HCT116 (cell line): ENCODE measurements at places on chromosomes 2 and 18. TPM values are rescaled to one million over a fixed set of nuclear protein-coding genes. Genes with fewer than 3 reads are reported as not detected.

- H3K36me3 ChIP-seq = no peaks in the 10 kb centered on the region
- no peak for DNase-seq
- H3K27me3 ChIP-seq = no peaks in the 10 kb centered on the region
Measured at GRCh38 chr2:145043399-145043834, 523.5 kb upstream of the ZEB2 start.

DNA sequence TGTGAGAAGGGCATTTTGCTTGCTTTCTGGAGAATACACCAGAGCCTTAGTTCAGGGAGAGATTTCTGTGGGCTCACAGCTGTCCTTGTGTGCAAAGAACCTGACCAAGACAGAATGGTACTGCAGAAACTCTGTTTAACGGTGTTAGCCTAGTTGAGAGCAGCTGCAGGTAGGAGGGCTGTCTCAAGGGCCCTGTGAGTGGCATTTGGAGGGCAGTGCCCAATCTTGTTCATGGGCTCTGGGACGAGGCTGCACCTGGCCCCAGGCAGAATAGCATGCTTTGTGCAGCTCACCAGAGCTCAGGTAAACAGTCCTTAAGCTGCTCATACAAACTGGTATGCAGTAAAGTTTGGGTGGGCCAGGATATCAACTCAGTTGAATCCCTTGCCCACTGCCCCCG is 16.9 kb upstream of the RGPD4 start:
- no peaks in the 10 kb centered on the region for H3K36me3 ChIP-seq
- H3K27me3 ChIP-seq = no peaks in the 10 kb centered on the region
- H3K4me1 ChIP-seq = no peaks in the 10 kb centered on the region
- no peak for DNase-seq

The TXNDC2 gene
- 0.12 TPM for total RNA-seq

The TNFRSF11A gene
- total RNA-seq = 3.2 TPM

GRCh38 chr18:3679241-3679640 is 229.3 kb downstream of the TGIF1 start:
- no peak overlapping the region for H3K4me3 ChIP-seq
- no peak for DNase-seq
- peaks cover 10% of the 10 kb centered on the region for H3K4me1 ChIP-seq
- H3K27me3 ChIP-seq = no peaks in the 10 kb centered on the region

The MMADHC gene
- total RNA-seq = 135 TPM

The MRPL53 gene
- total RNA-seq = 65.4 TPM

The PARD6G gene
- total RNA-seq = 12.8 TPM

The MYO5B gene
- total RNA-seq = 32.1 TPM

The NXPH2 gene
- total RNA-seq = not detected

DNA sequence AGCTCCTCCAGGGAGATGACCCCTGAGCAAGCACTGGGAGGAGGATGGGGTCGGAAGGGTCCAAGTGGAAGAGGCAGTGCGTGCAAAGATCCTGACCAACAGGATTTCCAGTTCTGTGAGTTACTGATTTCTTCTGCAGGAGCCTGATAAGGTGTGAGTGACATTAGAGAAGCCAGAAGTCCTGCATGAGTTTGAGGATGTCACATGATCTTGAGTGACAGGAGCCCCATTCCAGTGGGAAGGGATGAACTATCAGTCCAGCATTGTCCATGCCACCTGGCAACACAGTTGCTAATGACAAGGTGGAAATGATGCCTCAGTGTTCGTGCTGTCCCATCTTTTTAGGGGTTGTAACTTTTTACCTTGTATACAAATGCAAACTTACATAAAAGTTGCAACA is 285.1 kb upstream of the HDAC4 start:
- DNase-seq = no peak
- H3K4me1 ChIP-seq = no peaks in the 10 kb centered on the region
- H3K36me3 ChIP-seq = no peaks in the 10 kb centered on the region
- H3K27ac ChIP-seq = no peak overlapping the region
- H3K27me3 ChIP-seq = peaks cover 67% of the 10 kb centered on the region
- no peak overlapping the region for H3K4me3 ChIP-seq

The ERFE gene
- 17.3 TPM for total RNA-seq

DNA sequence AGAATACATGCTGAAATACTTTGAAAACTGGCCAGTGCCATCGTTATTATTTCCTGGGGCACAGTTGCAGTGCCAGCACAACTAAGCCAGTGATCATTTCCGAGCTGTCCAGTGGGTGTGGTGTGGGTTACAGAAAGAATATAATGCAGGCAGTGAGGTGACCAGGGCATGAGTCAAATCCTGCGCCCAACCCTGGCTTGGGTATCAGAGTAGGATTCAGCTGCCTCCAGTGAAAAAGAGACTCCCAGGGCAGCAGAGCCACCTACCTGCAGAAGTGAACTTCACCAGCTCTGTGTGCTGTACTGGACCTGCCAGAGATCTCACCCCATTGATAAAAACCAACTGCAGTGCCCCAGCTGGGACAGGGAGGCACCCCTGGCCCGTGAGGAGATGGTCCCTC is 18.0 kb downstream of the SLC9A2 start:
- no peak for DNase-seq
- no peaks in the 10 kb centered on the region for H3K36me3 ChIP-seq
- no peak overlapping the region for H3K27ac ChIP-seq
- no peak overlapping the region for H3K4me3 ChIP-seq

The FHOD3 gene
- 4.0 TPM for total RNA-seq

DNA sequence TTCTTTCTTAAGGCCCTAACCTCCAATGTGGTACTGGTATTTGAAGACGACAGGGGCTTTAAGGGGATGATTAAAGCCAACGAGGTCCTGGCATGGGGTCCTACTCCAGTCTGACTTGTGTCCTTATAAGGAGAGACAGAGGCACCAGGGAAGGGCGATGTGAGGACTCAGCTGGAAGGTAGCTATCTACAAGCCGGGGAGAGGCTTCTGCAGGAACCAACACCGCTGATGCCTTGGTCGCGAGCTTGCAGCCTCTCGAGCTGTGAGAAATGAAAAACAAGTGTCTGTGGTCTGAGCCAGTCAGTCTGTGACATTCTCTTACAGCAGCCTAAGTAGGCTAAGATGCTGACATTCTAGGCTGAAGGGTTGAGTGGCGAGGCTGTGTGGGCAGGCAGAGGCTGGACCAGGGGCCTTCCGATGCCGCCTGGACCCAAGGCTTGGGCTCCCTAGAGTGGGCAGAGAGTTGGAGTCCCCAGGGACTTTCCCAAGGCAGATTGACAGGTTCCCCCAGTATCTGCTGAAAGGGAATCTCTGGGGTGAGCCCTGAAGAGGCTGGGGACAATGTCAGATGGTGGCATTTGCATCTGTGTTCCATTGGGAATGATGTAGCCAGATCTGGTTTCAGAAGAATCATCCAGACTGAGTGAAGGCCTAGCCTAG is 322.9 kb upstream of the HS6ST1 start:
- no peak overlapping the region for H3K27ac ChIP-seq
- no peak overlapping the region for H3K4me3 ChIP-seq
- DNase-seq = no peak

The PCGF1 gene
- total RNA-seq = 39.9 TPM

- H3K27ac ChIP-seq = no peak overlapping the region
- peaks cover 10% of the 10 kb centered on the region for H3K36me3 ChIP-seq
Measured at GRCh38 chr2:84427235-84428138, 31.6 kb downstream of the SUCLG1 start.

GRCh38 chr2:240456447-240457222 is 21.2 kb downstream of the GPC1 start:
- no peaks in the 10 kb centered on the region for H3K36me3 ChIP-seq
- H3K27ac ChIP-seq = no peak overlapping the region
- no peak overlapping the region for H3K4me3 ChIP-seq
- no peaks in the 10 kb centered on the region for H3K27me3 ChIP-seq
- peaks cover 6% of the 10 kb centered on the region for H3K4me1 ChIP-seq
- DNase-seq = no peak

DNA sequence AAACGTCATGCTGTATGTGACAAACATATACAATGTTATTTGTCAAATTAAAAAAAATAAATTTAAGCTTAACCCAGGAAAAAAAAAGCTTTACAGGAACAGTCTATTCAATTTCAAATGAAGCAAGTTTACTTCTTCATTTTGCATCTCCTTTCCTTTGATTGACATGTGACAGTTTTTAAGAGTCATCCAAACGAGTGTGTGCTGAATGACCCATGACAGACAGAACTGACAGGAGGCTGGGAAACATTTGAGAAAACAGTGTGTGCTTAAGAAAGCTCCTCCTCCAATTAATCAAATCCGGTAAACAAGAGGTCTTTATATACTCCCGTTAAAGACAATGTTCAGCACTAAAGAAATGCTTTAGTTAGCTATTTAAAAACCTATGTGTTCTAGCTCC is 177.7 kb downstream of the SRBD1 start:
- H3K4me1 ChIP-seq = no peaks in the 10 kb centered on the region
- no peak for DNase-seq
- H3K36me3 ChIP-seq = no peaks in the 10 kb centered on the region
- H3K4me3 ChIP-seq = no peak overlapping the region
- H3K27me3 ChIP-seq = no peaks in the 10 kb centered on the region

The GALNT5 gene
- total RNA-seq = 3.9 TPM

GRCh38 chr2:129192841-129193253 is 786.6 kb upstream of the RAB6C start:
- H3K4me3 ChIP-seq = no peak overlapping the region
- H3K27ac ChIP-seq = no peak overlapping the region
- DNase-seq = no peak
- no peaks in the 10 kb centered on the region for H3K36me3 ChIP-seq
- peaks cover 9% of the 10 kb centered on the region for H3K27me3 ChIP-seq

DNA sequence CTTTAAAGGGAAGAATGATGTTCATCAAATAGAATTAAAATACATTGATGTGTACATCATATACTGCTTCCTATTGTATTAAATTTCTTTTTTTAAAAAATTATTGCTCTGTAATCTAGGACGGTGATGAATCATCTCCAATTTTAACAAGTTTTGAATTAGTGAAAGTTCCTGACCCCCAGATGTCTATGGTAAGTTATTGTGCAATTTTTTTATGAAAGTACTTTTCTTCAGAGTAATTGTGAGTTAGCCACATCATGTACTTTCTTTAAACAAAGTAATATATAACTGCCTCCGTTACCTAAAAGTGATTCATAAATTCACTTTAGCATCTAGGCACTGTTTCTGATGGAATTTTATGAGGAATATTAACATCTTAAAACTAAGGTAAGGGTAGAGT is 38.1 kb downstream of the PIK3C3 start:
- no peak for DNase-seq
- H3K36me3 ChIP-seq = 0 out of 2 replicates have a peak, but pooled peaks cover 3% of the 10 kb centered on the region
- no peak overlapping the region for H3K4me3 ChIP-seq
- H3K27ac ChIP-seq = no peak overlapping the region
